T-helper 22 cell (primary cell): ENCODE measurements at places on chromosomes 5 and 9.

- DNase-seq = no peak
Observed at GRCh38 chr5:178555771-178556211, 34.4 kb downstream of the COL23A1 start.

DNA sequence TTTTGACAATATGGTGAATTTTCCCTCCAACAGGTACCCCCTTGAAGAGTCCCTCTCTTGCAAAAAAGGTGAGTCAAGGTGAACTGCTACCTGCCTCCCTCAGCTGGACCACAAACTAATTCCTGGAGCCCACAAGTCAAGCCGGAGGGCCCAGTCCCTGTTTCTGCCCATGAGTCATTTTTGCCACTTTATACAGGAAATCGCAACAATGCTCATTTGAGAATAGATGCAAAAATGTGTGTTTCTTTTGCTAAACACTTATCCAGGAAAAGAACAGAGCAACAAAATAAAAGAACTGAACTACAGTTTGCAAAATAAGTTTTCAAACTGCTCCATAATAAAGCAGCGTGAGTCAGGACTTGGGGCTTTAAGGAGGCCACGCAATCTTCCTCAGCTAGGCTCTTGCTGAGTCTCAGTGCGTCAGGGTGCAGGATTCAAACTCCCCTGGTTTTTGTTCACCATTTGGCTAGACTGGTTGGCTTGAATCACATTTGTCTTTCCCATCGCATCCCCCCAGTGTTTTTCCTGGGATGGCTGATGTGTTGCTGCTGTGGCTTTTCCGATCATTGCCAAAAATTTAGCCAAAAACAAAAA lies 102.7 kb downstream of the GOLPH3 start:
- no peak for DNase-seq

DNA sequence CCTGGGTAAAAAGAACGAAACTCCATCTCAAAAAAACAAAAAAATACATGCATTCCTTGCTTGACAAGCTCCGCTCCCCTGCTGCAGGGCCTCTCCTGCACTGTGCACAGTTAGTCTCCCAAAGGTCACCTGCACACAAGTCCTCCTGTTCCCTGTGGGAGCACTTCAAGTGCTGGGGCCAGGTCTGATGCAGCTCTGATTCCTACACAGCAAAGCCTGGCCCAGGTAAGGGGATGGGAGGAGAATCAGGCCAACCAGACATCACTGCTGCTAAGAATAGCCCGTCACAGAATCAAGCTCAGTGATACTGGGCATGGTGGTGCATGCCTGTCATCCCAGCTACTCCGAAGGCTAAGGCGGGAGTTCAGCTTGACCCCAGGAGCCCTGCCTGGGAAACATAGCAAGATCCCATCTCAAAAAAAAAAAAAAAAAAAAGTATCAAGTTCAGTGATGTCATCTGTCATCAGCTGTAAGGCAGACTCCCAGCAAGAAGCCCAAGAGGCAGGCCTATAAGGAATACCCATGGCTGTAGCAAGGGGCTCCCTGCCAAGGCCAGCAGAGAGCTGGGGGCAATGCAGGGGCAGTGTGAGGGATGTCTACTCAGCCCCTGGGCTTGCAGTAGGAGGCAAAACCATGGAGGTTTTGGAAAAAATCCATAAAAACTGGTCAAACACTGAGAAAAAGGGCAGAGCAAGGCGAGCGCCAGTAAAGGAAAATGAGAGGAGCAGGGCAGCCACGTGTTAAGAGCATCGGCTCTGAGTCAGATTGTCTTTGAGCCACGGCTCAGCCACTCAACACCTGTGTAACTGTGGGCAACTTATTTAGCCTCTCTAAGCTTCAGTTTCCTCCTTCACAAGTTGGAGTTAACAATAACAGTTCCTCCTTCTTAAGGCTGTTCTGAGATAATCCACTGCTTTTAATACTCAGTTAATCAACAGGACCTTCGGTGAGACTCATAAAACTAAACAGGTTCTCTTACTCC lies 3.2 kb downstream of the TPM2 start:
- DNase-seq = no peak

DNA sequence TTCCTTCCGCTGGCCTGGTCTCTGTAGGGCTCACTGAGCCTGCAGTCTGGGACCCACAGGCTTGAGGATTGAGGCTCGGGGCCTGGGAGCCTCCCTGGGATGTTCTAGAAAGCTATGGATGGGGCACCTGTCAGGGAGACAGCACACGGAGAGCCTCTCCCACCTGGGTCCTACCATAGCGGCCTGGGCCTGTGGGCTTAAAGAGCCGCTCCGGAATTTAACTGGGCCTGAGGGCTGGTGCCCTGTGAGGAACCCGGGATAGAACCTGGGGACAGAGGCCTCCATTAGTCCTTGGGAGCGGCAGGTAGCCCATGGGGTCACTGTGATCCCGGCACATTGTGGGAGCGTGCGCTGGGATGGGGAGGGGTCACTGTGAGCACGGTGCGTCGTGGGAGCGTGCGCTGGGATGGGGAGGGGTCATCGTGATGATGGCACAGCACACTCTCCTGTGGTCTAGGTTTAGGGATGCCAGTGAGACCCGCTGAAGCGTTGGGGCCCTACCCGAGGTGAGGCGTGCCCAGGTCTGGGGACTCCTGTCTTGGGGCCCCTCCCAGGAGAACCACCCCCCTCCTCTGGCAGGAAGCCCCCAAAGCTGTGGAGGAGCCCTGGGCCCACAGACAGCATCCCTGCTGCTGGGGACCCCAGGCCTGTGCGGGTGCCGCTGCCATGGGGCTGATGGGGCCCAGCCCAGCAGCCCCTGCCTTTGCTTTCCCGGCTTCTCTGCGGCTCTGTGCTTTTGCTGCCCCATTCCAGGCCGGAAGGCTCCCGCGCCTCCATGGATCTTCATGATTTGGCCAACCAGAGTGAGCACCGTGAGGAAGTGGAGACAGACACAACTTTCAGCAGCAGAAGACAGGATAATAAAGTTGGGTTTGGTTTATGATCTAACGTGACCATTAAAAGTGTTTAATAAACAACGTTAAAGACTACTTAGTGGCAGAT lies 3.4 kb upstream of the CEP72 start:
- no peak for DNase-seq

GRCh38 chr9:517993-518392 lies 303.3 kb downstream of the DOCK8 start:
- no peak for DNase-seq

DNA sequence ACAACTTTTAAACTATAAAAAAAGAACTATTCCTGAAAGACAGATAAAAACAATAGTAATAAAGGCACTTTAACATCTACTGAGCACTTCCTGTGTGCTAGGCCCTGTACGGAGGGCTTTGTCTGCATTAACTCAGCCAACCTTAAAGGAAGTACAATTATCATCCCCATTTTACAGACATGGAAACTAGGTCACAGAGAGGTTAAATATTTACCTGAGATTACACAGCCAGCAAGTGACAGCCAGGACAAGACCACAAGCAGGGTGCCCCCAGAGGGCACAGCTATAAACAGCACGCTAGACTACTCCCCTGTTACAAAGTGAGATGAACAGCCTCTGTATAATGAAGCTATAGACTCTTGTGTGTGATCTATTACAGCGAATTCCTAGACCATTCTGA lies 25.5 kb downstream of the DDX31 start:
- DNase-seq = no peak

- no peak for DNase-seq
Observed at GRCh38 chr9:124828489-124829333, 24.5 kb upstream of the WDR38 start.

DNA sequence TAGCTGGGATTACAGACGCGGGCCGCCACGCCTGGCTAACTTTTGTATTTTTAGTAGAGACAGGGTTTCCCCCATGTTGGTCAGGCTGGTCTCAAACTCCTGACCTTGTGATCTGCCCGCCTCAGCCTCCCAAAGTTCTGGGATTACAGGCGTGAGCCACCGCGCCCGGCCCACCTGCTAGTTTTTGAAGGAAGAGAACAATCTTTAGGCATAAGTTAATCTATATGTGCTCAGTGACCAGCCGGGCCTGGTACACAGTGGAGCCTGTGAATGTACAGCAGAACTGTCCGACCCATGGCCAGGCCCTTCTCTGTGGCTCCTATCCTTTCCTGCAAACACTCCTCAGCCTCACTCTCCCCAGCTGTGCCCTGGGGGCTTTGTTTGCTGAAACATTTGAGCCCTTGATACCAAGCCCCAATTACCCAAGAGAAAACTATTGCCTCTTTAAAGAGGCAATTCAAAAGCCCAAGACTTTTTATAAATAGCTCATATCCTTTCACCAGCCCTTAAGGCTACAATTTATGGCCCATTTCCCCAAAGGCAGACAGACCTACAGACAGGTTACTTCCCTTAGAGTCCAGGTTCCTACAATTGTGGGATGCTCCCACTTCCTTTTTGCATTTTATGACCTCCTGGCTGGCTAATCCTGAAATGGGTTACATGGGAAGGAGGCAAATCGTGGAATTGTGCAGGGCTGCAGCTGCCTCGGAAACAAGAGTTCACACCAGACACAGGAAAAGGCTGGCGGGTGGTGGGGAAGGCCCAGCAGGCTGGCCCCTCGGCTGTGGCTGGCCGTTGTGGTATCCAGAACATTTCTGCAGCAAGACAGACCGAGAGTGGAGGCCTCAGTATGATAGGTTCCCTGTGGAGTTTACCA lies 37.5 kb downstream of the SPRY4 start:
- DNase-seq = no peak

DNA sequence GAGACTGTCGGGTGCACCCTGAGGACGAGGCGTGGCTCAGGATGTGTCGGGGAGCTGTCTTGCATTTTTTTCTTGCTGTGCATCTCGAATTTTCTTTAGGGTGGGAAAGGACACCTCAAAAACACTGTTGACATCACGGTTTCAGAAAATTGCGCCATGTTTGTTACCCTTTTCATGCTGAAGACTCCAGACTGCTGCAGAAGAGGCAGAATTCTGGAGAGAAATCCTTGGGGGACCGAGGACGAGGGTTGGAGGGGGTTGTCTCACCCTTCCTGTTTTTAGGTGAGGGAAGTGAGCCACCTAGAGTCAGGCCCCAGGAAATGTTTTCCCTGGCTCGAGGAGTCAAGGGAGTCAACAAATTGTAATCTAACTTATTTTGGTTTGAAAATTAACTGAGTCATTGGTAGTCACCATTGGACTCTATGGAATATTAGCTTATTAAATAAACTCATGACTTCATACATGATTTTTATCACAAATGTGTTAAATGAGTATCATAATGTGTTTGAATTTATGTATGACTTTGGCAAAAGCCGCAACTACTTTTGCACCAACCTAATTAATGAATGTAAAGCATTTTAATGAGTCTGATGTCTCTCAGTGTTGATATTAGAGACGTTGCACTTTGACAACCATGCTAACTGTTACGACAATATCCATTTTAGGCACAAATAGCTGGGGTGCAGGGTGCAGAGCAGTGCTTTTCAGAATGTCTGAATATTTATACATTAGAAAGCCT lies 724 bp upstream of the LYSMD3 start:
- peak; percentile 33 for DNase-seq

DNA sequence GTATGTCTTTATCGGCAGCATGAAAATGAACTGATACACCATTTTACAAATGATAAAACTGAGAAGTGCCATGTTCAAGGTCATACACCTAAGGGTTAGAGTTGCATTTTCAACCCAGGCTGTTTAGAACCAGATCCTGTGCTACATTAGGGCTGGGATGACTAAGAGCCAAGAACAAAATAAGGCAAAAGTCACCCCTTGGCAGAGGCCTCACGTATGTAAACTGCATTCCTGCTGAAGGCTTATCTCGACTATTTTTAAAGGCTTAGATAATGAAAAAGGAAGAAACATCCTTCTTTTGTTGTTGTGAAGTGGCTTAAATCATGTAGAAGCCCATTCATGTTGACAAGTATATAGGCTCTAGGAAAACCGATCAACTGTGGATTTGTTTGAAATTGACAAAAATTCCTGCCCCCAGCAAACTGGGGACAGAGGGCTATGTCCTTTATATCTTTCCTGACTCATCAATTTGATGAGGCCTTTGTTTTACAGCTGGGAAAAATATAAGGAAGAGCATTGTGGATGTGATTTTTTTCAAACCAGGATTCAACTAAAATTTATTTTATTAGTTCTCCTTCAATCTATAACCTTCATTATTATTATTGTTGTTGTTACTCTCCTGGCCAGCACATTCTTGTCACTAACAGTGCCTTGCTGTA lies 196.5 kb downstream of the SNX18 start:
- no peak for DNase-seq

DNA sequence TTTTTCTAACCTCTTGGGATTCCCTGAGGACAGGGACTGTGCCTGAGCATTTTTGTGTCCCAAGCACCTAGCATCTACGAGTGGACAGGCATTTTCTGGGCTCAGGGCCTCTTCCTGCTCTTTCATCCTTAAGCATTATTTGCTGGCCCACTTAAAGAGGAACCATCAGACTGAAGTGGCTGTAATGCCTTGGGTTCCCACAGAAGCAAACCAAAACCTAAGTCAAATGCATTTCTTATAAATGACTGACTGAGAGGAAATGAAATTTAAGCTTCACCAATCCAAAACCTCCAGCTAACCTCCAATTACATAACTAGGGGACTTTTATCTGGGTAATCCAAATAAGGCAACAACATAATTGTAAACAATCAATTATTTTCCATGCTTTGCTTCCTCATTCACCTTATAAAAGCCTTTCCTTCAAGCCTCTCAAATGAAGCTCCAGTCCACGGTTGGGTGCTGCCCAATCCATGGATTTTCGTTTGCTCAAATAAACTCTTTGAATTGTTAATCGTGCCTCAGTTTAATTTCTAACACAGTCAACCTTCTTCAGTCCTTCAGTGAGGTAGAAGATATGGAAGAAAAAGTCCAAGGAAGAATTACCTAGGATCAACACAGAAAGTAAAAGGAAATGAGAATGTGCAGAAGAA lies 25.3 kb upstream of the SLC31A2 start:
- DNase-seq = no peak

DNA sequence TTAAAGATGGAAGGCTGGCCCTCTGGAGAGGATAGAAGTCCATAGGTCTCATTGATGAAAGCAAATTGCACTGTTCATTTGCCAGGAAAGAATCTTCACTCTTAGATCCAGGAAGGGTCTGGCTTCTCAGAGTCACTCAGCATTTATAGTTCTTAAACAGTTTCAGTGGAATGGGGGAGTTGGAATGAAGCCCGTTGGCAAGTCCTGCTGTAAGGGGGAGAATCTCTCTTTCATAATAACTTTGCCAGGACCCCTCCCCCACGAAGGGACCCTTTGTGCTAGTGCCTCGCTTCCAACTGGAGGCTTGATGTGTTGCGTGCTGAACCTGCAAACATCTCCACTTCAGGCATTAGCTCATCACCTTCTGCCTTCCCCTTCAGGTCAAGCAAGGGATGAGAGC lies 57.1 kb downstream of the ENTREP1 start:
- no peak for DNase-seq

GRCh38 chr5:115329475-115329874 lies 33.0 kb upstream of the CCDC112 start:
- DNase-seq = no peak
